ENCODE measurements at places on chromosomes 5 and 9. TPM values are rescaled to one million over a fixed set of nuclear protein-coding genes. Genes with fewer than 3 reads are reported as not detected.

IRGM gene
- not detected for total RNA-seq

SPATA31D1 gene
- not detected for total RNA-seq

PTPRD gene
- total RNA-seq = 1.1 TPM

NTNG2 gene
- total RNA-seq = 5.1 TPM

CKMT2 gene
- total RNA-seq = not detected

TYRP1 gene
- total RNA-seq = not detected

NDOR1 gene
- total RNA-seq = 8.3 TPM

CDH9 gene
- not detected for total RNA-seq

FBP2 gene
- total RNA-seq = not detected

AK8 gene
- 0.58 TPM for total RNA-seq

CCDC192 gene
- not detected for total RNA-seq

ANAPC2 gene
- 38.2 TPM for total RNA-seq

GARNL3 gene
- 2.0 TPM for total RNA-seq

CYLC2 gene
- not detected for total RNA-seq

Data from Caki2 (cell line).